ENCODE measurements at places on chromosomes 1 and 21.

DNA sequence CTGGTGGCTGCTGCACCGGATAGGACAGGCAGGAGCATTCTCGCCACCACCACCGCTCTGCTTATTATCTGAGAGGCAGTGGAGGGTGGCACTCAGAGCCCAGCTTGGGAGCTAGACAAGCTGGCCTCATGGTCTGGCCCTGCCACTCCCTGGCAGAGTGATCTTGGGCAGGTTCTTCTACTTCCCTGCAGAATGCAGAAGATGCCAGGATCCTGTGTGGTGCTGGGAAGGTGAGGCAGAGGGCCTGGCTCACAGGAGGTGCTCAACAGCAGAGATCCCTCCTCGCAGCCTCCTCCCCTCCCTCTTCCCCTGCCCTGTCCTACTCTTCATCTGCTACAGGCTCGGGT is 60.4 kb downstream of the ARHGEF10L start:
- DNase-seq = no peak

GRCh38 chr1:157101149-157101548 is 1.5 kb upstream of the ETV3L start:
- no peak for DNase-seq

DNA sequence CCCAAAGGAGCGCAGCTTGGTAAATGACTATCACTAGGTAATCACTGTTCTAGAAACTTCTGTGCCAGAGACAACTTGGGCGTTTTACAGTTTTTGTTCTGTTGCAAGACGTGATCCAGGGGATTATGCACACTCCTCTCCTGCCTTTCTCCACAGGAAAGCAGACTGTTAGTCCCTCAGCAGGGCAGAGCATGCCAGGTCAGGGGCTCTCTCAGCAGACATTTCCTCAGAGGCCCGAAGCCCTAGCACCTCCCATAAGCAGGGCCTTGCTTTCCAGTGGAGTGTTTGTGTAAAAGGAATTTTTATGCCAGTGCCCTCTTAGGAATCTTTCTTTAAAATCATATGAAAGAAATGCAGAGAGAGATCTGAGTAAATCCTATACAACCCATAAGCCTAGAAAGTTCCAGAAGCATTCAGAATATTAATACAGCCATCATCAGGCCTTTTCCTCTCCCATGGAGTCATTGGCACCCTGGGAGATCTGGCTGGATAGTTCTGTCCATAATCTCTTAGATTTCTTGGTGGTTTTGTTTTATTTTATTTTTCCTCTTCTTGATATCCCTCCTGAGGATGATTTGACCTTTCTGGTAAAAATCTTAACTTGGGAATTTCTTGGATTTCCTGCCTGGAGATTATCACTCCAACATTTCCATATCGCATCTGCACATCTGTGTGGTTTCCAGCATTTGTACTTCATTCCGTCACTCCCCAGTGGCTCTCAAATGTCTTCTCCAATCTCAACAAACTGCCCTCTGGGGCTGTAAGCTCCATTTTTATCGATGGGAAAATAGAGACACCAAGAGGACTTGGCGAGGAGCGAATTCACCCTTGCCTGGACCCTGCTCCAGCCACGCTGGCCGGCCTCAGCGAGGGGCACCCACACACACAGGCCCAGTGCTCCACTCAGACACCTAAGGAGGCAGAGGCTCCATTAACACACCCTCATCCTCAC is 116.1 kb downstream of the PSMG1 start:
- no peak for DNase-seq

- no peak for DNase-seq
Measured at GRCh38 chr1:54745864-54746263, 18.5 kb downstream of the PARS2 start.

DNA sequence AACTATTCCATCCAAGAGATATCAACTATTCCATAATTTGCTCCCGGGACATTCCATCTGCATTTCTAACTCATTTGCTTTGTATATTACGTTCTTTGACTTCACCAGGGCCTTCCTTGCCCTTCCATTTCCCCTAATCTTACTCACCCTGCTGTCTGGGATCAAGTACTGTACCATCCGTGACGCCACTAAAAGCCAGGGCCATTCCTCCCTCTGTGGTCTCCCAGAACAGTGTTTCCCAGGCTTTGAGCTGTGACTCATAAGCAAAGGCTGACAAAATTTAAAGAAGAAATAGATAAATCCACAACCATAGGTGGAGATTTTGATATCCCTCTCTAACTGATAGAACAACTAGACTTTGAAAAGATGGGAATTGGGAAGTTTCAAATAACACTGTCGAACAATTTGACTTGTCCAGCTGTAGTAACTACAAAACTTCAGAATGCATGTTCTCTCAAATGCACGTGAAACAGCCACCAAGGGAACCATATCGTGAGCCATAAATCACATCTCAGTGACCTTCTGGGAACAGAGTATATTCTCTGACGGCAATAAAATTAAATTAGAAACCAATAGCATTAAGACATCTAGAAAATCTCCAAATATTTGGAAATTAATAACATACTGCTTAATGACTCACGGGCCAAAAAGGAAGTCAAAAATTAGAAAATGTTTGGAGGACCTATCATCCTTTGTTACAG is 501.0 kb downstream of the SETD4 start:
- peak; percentile 75 for DNase-seq

- DNase-seq = no peak
Measured at GRCh38 chr1:229230893-229231753, 39.8 kb upstream of the RAB4A start.

DNA sequence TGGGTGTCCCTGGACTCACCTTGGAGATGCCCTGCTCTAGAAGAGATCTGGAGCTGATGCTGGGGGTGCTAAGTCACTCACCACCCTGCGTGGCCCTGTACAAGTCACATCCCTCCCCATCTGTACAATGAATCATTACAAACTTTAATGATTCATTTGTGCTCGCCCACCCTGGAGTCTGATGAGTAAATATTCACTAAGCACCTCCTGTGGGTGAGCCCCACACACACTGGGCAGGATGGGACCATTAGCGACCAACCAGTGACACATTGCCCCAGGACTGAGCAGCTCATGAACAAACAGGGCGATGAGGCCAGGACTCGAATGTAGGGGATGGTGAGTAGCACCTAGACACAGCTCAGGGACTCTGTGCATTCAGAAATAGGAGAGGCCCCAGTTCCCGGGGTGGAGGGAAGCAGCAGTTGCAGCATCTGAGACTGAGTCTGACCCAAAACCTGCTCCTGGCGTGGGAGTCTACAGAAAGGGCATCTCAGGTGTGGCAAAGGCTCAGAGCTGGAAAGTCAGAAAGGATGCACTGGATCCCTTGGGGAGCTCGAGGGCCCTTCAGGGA is 18.1 kb upstream of the PDZK1IP1 start:
- DNase-seq = no peak

GRCh38 chr1:39649636-39650185 is 10.3 kb upstream of the HEYL start:
- no peak for DNase-seq

DNA sequence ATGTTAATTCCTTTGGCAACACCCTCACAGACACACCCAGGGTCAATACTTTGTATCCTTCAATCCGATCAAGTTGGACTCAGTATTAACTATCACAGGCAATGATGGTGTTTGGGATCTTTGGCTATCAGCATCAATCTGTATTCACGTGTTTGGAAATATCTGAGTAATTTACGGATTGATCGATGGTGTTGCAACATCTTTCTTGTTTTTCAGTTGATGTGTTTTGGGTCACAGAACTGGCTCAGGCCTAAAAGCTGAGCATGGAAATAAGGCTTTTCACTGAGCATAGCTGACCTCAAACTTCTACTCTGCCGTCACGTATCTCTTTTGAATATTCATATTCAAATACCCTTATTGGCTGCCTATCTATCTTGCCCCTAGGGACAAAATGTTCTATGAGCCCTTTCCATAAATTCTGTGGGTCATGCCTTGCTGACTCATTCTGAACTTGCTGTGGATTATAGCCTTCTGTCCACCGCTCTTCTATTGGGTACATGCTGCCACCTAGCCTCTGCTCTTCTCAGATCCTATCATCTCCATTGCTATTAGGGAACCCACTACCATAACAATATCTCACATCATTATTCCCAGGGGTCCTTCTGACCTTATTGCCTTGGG is 156.0 kb downstream of the PDE4B start:
- peak; percentile 42 for DNase-seq

DNA sequence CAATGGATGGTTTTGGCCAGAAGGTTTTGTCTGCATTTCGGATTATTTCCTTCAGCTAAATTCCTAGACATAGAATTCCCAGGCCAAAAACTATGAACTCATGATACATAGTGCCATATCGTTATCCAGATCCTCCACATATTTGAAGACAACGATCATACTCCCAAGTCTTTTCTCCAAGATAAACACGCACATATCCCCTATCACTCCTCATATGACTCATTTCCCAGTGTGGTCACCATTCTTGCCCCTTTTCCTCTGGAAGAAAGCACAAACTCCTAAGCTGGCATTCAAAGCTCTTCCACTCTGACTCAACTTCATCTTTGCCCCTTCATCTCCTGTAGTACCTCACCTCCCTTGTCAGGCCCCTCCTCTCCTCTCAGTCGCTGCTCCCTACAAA is 277.6 kb downstream of the PLPP3 start:
- DNase-seq = peak; percentile 43

- DNase-seq = no peak
Measured at GRCh38 chr21:36756527-36756926, 57.6 kb downstream of the SIM2 start.

DNA sequence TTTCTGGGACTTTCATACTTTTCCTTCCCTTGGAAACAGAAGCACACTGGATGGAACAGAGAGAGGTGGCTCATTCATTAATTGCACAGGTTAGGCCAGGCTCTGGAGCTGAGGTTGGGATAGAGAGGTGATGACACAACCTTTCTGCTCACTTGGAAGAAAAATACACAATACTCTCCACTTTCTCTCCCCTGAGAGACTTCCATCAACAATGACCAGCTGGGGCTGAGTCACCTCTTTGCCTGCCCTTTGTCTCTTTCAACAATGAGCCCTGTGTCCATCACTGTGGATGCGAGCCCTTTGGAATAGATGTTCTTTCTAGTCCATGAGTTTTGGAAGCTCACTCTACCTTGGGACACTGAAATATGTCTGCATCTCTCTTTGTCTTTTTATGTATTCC is 43.1 kb downstream of the ATP2B4 start:
- peak; percentile 40 for DNase-seq

DNA sequence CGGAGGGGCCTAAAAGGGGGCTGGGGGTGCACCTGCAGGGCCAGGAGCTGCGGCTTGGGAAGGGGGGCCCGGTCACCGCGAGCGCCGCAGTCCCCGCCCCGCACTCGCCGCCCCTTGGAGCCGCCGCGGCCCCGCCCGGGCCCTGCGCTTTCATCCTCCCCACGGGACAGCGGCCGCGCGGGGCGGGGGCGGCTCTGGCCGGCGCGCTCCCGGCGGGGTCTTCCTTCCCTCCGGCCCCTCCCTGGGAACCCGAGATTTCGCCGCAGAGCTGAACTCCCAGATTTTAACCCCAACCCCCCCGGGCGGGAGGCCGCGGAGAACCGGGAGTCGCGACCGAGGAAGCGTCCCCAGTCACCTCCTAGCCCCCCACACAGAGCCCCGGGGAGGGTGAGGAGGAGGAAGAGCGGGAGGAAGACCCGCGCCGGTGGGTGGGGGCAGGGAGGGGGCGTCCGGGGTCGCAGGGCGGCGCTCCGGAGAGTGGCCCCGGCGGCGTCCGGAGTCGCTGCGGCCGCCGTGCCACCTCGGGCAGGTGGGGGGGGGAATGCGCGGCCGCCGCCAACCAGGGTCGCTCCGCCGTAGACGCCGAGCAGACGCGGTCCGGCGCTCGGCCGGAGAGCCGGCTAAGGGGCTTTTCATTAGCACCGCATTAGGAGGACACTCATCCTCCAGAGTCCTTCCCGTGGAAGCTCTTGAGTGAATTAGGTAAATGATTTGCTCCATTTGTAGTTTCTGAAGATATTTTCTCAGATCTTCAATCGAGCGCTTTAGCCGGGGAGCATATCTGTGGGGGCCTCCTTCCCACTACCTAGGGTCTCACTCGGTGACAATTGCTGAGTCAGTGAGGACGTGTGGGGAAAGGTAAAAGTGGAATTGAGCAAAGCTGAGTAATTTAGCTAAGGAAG is 31.6 kb upstream of the NFIA start:
- DNase-seq = peak; percentile 75

DNA sequence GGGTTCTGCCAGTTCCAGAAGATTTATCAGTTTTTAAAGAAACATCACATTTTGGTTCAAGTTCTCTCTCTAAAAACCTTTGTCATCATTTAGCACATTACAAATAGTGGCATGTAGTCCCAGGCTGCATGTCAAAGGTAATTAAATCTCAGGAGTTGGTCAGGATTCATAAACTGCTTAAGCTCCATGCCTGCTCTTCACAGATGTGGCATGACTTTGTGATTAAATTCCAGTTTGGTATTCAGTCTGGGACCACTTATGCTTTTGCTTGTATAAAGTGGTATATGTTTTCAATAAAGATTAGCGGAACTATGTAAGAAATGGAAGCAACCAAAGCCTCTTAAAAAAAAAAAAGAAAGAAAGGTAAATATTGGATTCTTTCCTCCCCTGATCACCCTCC is 408.0 kb downstream of the DISC1 start:
- DNase-seq = no peak

GRCh38 chr1:73736125-73736524 is 461.9 kb downstream of the LRRIQ3 start:
- no peak for DNase-seq

GRCh38 chr1:203308923-203309331 is 3.6 kb downstream of the BTG2 start:
- no peak for DNase-seq

- DNase-seq = no peak
Measured at GRCh38 chr1:181127898-181128453, 39.5 kb downstream of the IER5 start.

DNA sequence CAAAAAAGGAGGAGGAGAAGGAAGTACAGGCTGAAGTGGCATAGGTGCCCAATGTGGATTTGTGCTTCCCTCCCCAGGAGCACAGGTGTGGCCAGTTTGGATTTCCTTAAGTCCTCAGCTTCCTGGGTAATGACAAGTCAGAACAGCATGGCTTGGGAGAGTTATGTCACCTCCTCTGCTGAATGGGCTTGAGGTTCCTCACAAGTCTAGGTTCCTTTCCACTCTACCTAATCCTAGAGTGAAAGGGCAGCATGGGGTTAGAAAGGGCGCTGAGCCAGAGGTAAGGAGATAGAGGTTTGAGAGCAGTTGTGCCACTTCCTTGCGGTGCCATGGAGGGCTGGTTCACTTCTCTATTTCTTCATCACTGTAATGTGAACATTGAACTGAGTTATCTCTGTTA is 35.5 kb upstream of the IL20 start:
- DNase-seq = no peak

DNA sequence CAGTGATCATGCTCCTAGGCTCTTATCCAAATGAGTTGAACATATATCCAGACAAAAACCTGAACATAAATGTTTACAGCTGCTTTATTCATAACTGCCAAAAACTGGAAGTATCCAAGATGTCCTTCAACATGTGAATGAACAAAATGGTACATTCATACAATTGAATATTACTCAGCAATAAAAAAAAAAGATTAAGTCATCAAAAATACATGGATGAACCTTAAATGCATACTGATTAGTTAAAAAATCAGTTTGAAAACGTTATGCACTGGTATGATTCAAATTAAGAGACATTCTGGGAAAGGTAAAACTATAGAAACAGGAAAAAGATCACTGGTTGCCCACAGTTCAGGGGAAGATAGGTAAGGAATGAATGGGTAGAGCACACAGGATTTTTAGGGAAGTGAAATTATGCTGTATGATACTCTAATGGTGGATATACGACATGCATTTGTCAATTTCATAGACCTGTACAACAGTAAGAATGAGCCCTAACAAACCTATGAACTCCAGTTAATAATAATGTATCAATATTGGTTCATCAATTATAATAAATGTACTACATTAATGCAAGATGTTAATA is 3.1 kb downstream of the LRRC40 start:
- DNase-seq = no peak
